ENCODE measurements at places on chromosomes 7 and 10.

GRCh38 chr10:59838085-59838789 is 68.1 kb downstream of the CCDC6 start:
- no peak for DNase-seq

- DNase-seq = no peak
These were observed 547.2 kb downstream of the ETV1 start for GRCh38 chr7:13442226-13442625.

GRCh38 chr10:102499356-102499755 is 3.2 kb downstream of the ACTR1A start:
- DNase-seq = no peak

- no peak for DNase-seq
These were observed 273.8 kb downstream of the AUTS2 start for GRCh38 chr7:69871886-69872569.

- no peak for DNase-seq
These were observed 170.1 kb downstream of the OTUD1 start for GRCh38 chr10:23608926-23609325.

DNA sequence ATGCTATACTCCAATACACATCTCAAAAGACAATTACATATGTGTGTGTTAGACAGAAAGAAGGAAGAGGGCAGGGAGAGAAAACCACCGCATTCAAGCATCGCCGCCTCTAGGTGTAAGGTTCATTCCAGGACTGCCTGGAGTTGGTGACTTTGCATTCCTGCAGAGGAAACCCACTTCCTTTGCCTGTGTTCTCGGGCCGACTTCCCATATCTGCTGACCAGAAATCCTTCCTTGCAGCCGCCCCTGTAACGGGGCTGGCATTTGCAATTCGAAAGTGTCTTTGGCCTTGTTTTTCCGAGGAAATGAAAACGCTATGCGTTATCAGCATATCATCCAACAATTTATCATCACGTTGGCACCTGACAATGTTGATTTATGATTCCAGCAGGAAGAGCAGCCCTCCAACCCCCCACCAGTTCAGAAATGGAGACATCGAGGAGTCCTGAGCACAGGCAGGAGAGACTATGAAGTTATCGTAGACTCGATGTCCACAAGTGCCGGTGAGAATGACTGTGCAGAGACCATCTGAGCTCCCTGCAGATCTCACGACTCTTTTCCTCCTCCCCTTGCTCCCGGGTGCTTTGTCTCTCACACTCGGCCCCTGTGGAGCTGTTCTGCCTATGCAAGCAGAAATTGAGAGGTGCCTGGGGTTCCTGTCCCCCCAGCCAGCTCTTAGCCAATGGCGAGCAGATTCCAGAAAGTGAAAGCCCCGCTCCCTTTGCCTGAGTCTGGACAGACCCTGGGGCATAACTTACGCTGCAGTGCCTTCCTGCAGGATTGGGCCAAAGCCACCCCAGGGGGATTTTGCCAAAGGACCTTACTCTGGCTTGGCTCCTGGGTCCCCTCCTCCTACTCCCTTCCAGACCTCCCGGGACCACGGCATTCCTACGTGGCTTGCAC is 68.9 kb upstream of the FOXK1 start:
- no peak for DNase-seq

DNA sequence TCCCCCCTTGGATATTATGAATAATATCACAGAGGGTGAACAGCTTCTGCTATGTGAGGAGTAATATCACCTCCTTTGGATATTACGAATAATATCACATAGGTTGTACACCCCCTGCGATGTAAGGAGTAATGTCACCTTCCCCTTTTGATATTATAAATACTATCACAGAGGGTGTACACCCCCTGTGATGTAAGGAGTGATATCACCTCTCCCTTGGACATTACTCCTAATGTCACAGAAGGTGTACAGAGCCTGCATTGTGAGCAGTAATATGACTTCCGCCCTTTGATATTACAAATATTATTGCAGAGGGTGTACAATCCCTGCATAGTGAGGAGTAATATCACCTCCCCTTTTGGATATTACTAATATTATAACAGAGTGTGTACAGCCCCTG is 9.2 kb upstream of the TMEM225B start:
- DNase-seq = no peak

DNA sequence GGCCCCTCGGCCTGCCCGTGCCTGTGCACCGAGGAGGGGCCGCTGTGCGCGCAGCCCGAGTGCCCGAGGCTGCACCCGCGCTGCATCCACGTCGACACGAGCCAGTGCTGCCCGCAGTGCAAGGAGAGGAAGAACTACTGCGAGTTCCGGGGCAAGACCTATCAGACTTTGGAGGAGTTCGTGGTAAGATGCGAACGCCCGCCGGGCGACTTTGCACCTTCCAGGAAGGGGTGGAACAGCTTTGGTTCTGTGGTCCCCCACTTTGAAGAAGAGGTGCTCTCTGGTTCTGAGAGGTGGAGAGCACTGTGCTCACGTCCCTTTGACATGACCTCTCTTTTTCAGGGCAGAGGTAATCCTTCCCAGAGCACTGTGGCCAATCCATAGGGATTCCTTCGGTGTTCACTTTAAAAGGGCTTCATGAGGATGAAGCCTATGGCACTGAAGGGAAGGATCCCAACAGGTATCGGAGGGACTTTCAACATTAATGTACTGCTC is 2.6 kb downstream of the VWC2 start:
- no peak for DNase-seq

DNA sequence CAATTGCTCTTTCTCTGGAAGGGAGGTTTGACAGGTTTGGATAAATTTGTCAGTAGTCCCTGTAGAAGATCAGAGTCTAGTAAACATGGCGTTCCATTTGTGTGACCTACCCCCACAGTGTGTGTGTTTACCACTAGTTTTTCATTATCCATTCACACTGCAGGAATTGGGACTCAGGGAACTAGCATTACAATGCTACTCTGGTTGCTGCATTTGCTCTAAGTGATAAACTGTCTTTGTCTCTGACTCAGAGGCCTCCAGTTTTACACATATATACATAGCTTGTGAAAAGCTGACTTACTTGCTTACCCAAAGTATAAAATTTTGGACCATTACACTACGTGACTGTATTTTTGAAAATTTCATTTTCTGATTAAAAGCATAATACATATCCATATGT is 1604.0 kb downstream of the REEP3 start:
- no peak for DNase-seq

DNA sequence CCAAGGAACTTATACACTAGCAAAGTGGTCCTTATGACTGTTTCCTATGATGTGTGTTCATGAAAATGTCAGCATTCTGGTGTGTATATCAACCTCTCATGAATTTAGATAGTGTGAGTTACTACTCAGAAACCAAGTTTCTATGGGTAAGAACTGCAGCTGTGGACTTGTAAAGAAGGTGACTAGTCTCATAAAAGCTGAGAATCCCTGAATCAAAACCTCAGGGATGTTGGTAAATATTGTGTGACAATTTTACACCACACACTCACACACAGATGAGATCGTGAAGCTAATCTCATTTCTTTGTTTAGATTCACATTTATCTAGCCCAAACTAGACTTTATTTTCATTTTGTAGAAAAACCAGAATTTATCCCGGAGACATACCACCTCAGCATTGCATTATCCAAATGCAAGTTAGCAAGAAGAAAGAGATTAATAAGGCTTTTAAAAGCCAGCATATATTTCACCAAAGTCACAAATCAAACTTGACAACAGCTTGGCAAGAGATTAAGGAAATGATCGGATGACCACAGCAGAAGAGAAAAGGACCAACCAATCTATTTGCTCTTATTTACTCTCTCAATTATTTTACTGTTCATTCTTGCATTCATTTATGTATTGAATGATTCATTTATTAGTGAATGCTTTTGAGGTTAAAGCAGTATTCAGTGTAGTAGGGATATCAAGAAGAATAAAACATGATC is 92.9 kb downstream of the PLXDC2 start:
- no peak for DNase-seq

DNA sequence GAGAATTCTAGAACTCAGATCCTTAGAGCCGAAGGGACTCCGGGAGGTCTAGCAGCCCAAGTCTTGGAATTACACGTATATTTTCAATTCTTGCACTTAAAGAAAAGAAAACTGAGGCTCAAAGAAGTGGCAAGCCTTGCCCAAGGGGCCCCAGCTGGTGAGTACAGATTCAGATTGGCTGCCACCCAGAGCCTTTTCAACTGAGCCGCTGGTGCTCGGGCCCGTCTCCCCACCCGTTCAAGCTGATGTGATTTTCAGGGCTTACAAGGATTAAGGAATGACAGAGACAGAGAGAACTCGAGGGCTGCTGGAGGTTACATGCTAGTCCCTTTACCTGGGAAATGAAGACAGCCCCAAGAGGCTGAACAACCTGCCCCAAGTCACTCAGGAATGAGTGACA is 117.8 kb downstream of the ABLIM1 start:
- DNase-seq = no peak

DNA sequence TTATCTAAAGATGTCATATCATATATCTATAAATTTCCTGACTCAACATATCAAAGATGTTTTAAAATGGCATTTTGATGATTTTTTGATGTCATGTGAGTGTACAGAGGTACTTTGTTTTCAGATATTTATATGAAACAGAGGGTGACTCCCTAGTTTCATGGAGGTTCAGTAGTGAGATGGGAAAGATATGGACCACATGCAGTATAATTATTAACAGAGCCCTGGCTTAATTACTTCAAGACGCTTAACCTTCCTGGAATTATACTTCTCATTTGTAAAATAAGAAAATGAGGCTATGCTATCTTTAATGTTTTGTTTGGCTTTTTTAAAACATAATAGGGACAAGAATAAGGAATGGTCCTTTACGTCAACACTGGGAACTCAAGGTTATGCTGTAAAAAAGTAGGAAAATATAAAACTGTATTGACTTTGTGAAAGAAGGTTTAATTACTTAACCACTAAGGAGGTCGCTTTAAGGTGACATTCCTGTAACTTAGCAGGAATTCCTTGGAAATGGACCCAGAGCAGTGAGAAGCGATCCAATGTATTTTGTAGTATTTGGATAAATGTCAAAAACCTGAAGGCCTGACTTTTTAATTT is 821.0 kb upstream of the IGFBP3 start:
- no peak for DNase-seq

DNA sequence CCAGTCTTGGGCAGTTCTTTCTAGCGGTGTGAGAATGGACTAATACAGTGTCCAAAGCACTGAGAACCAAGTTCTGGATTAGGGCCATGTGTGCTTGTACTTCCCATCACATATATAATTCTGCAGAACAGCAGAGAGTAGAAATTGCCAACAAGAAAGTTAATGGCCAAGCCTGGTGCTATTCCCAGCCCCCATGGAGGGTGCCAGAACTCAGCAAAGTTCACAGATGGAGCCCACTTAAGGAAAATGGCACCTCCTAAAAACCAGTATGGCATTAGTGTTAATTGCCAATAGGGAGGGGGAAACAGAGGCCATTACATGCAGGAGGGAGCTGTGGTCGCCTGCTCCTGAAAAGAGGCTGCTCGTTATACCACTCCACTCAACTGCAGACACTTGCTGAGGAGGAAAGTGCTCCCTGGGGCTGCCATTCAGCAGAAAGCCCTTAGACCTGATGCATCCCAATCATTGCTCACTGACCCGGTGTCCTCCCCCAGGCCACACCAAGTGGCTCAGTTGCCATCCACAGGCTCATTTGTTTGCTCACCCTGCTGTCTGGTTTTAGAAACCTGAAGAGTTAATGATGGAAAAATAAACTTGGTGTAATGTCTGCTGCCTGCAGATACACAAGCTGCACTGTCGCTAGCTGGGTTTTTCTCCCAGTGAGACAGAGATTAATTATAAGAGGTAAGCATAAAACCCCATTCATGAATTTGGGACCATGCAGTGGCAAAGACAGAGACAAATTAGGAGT is 280.6 kb downstream of the GFRA1 start:
- DNase-seq = no peak

GRCh38 chr10:22638863-22639262 is 75.5 kb downstream of the PIP4K2A start:
- DNase-seq = no peak

GRCh38 chr7:66771795-66772194 is 31.3 kb downstream of the RABGEF1 start:
- DNase-seq = no peak

DNA sequence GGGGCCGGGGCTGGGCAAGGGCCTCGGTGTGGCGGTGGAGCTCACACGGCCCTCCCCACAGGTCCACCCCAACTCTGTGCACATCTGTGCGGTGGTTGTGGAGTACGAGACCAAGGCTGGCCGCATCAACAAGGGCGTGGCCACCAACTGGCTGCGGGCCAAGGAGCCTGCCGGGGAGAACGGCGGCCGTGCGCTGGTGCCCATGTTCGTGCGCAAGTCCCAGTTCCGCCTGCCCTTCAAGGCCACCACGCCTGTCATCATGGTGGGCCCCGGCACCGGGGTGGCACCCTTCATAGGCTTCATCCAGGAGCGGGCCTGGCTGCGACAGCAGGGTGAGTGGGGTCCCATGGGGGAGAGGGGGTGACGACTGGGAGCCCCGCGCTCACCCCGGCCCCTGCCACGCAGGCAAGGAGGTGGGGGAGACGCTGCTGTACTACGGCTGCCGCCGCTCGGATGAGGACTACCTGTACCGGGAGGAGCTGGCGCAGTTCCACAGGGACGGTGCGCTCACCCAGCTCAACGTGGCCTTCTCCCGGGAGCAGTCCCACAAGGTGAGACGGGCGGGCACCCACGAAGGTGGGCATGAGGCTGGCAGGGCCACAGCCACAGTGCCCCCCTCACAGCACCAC is 8.8 kb downstream of the TMEM120A start:
- no peak for DNase-seq

GRCh38 chr7:69714886-69715576 is 116.8 kb downstream of the AUTS2 start:
- DNase-seq = no peak

- DNase-seq = no peak
These were observed 372.5 kb upstream of the MKI67 start for GRCh38 chr10:128498746-128499145.

DNA sequence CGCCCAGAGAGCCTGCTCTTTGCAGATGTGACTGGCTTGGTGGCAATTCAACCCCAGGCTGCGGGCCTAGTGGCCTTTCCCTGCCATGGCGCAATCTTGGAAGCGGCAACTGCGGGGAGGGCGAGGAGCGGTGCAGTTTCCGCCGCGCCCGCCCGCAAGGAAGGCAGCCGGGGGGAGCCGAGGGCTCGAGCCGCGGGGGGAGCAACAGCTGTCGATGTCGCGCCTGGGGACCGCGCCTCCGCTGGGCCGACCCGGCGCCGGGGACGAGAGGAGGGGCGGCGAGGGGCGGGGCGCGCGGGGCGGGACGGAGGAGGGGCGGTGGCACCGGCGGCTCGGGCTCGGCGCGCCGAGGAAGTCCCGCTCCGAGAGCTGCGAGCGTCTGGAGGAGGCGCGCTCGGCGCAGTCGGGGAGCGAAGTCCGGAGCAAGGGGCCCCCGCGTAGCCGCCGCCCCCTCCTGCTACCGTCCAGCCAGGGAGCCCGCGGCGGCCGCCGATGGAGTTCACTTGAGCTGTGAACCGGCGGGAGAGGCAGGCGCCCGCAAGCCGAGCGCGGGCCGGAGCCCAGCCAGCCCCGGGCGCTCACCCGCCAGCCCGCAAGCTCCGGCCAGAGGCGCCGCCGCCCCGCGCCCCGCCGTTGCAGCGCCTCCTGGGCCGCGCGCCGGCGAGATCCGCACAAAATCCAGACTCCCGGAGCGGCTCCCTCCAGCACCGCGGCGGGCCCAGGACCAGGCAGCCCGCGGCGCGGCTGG is 438.1 kb upstream of the GALNT17 start:
- DNase-seq = peak; percentile 78

GRCh38 chr10:127892743-127893142 is at the start of gene CLRN3:
Gene CLRN3 (minus strand): TSS chr10:127892941. CDS start chr10:127892784, 157 bp downstream.
- no peak for DNase-seq

GRCh38 chr7:107173191-107173590 is 4.4 kb downstream of the HBP1 start:
- DNase-seq = no peak
